ENCODE measurements at places on chromosomes 11 and 22.

GRCh38 chr11:38788561-38788960, 2190.5 kb upstream of the RAG2 start:
- DNase-seq, result no peak

GRCh38 chr11:20631519-20632168, 32.2 kb downstream of the SLC6A5 start:
- DNase-seq, result no peak

DNA sequence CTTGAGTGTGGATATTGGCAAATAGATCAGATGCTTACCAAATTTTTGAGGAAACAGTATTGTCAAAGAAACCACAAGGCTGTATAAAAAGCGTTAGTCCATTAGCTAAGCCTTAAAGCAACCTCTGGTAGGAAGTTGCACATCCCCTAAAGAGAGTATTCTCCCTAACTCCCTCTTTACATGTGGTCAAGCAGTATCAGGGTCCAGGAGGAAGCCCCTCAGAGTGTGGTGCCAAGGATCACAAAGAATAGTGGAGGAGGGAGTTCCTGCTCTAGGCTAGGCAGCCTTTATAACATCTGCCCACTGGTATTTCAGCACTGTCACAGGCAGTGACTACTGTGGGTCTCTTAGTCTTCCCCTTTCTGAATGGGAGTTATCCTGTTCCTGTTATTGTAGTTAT, 18.8 kb upstream of the AMPD3 start:
- DNase-seq, result no peak

GRCh38 chr11:59243633-59244032, 30.9 kb upstream of the MPEG1 start:
- no peak for DNase-seq

GRCh38 chr11:12280199-12280837, 97.1 kb upstream of the PARVA start:
- DNase-seq, result no peak

- no peak for DNase-seq
Observed at GRCh38 chr11:44979543-44980399, 29.1 kb upstream of the TP53I11 start.
